ENCODE measurements at places on chromosomes 11 and 22.
A peak's percentile ranks its signal among the peaks of the same experiment; 100 is the strongest.

- peak; percentile 85 for DNase-seq
These were observed 1.7 kb upstream of the CBX6 start for GRCh38 chr22:38873469-38874411.

- DNase-seq, result no peak
These were observed 12.4 kb upstream of the TIMP3 start for GRCh38 chr22:32788904-32789624.

DNA sequence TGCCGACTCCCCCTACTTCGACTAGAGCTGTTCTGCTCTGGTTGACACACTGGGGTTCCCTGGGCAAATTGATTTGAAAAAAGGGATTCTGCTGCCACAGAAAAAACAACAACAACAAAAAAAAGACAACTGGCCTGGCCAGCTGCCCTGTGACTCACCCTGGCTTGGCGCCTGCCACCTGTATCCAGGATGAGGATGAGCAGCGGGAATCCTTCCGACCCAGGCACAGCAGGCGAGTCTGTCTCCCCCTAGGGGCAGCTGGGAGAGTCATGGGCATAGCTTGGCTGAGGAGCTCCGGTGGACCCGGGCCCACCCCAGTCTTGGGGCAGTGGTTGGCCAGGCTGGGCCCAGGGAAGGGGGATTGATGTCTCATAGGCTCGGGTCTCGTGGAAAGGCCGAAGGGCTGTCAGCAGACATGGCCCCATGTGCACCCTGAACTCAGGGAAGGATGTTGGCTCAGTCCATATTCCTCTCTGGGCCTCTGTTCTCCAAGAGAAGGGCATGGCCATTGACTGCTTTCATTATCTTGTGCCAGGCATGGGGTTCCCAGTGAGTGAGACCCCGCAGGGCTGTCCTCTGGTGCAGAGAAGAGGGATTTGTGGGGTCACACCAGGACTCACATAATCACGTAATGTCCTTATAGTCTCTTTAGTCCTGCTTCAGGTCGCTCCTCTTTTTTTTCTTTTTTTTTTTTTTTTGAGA lies 10.4 kb upstream of the SUN2 start:
- DNase-seq, result peak; percentile 36

DNA sequence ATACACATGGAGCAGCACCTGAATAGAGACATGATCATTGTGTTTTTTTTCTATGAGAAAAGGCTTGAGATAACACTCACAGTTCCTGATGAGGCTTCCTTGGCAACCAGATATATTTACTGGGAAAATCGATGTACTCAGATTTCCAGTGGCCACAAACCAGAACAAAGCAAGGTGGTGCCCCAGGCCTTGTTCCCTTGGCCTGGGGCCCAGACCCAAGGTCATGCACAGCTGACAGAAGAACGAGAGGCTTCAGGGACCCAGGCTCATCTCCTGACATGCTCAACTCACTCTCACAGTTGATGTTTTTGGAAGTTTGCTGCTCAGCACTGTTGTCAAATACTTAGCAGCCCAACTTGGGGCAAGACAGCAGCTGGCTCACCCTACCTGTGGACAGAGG lies 281.8 kb downstream of the NTM start:
- no peak for DNase-seq

DNA sequence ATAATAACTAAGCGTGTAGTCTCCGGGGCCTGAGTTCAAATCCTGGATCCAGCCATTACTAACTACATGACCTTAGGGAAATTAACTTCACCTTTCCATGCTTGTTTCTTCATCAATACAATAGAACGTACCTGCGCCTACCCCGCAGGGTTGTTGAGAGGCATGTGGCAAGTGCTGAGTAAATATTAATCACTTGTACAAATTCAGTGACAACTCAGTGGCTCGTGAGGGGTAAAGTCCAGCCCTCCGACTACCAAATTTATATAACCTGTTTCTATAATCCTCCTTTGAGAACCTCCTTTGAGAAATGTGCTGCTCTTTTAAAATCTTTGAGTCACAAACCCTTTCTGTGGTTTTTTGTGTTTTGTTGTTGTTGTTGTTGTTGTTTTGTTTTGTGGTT lies 49.8 kb downstream of the FEZ1 start:
- no peak for DNase-seq

DNA sequence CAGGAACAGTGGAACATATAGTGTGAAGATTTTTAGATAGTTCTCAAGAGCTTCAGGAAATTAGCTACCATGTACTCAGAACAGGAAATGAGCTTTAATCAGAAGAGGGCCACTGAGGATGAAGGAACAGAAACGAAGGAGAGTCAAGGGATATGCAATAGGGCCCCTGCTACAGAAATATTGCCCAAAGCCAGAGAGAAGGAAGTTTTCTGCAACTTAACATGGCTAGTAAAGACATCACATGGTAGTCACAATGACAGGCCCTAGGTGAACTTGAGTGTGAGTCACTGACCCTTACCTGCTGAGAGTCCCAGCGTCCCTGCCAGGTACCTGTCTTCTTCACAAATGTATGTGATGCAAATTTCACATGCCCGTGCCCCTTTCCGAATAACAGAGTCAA lies 25.2 kb upstream of the CARD16 start:
- no peak for DNase-seq

Data from activated CD4-positive, alpha-beta T cell treated with anti-CD3 and anti-CD28 coated beads, Interleukin-2, Interleukin-6, amounts not matched to agents 100 ng/mL and 50 ng/mL, durations not matched to agents 16 hours and 8 hours (primary cell).